Fibroblast of skin of back (primary cell): ENCODE measurements at places on chromosomes 13 and 19.
A peak's percentile ranks its signal among the peaks of the same experiment; 100 is the strongest.

- DNase-seq, result peak; percentile 62
Observed at GRCh38 chr19:51422053-51422448, 4.6 kb upstream of the SIGLEC10 start.

GRCh38 chr19:56088497-56089215 lies 32.4 kb downstream of the ZNF787 start:
- no peak for DNase-seq

GRCh38 chr13:106467427-106468122 lies 67.9 kb downstream of the EFNB2 start:
- no peak for DNase-seq

- DNase-seq, result no peak
Observed at GRCh38 chr13:22218797-22219196, 547.9 kb downstream of the FGF9 start.

DNA sequence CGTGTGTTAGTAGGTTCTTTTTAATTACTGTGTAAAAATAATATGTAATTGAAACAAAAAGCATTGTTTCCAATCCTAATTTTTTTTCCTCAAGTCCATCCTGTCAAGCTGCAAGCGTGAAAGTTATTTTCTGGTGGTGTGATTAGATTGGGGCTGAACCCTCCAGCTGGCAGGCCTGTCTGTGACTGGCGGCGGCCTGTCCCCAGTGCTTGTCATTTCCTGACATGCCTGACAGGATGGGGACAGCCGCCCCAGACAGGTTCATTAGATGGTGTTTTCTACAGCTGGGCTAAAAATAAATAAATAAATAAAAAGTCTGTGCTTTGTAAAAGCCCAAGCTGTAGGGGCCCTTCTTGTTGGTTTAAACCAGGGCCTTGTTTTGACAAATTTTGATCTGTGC lies 53.7 kb upstream of the MAB21L1 start:
- no peak for DNase-seq

DNA sequence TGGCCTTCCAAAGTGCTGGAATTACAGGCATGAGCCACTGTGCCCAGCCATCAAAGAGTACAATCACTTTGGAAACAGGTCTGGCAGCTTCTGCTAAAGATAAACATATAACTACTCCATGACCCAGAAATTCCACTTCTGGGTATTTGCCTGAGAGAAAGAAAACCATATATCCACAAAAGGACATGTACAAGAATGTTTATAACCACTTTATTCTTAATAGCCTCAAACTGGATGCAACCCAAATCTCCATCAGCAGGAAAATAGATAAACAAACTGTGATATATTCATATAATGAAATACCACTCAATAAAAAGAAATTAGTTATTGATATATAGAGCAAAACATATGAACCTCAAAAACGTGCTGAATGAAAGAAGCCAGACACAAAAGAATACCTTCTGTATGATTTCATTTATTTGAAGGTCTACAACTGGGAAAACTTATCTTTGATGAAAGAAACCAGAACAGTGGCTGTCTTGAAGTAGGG lies 40.5 kb downstream of the TEX26 start:
- peak; percentile 45 for DNase-seq

GRCh38 chr19:10683064-10683426 lies 18.2 kb upstream of the QTRT1 start:
- no peak for DNase-seq

GRCh38 chr13:42002066-42002465 lies 41.2 kb upstream of the VWA8 start:
- no peak for DNase-seq

DNA sequence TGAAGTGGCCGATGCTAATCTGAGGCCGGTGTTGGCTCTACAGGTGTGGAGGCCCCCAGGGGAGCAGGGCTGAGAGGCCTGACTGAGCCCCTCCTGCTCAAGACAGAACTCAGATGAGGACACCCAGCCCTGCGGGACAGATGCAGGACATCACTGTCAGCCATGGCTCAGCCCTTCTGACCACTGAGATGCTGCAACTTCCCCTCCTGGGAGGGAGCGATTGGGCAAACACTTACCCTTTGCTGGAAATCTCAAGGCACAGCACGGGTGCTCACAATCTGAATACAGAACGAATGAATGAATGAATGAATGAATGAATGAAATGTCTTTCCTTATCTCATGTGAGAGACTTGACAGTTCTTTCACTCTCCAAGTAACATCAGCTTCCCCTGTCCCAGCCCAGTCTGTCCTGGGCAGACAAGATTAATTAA lies 3.5 kb upstream of the SIGLEC7 start:
- no peak for DNase-seq

GRCh38 chr19:49393881-49394280 lies 5.8 kb downstream of the KASH5 start:
- no peak for DNase-seq

- peak; percentile 17 for DNase-seq
Observed at GRCh38 chr19:1690699-1691307, 38.4 kb upstream of the TCF3 start.

DNA sequence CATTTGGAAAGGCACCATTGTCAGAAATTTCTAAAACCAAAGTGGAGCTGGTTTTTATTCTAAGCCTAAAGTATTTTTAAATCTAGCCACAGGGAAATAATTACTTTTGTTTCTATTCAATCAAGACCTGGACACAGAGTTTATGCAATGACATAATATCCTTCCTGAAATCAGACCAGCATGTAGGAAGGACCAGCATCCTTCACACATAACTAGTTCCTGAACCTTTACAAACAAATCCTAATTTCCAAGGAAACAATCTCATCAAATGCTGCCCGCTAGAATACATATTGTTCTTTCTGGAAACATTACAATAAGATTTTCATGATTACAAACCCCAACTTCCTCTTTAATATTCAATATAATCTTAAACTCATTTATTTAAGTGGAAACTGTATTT lies 1.5 kb downstream of the STARD13 start:
- DNase-seq, result peak; percentile 34

DNA sequence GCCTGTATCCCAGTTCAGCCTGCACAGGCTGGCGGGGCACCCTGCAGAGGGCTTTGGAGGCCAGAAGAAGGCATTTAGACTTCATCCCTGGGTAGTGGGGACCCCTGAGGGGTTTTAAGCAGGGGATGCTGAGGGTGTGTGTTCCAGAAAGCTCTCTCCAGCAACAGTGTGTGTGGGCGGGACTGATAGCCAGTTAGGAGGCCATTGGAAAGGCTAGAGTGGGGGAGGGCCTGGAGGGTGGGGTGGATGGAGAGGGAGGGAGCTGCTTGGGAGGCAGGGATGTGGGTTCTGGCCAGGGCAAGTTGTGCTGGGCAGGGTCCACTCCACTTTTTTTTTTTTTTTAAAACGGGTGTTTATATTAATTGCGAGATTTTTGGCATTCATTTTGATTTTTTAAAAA lies 28.3 kb downstream of the LYL1 start:
- no peak for DNase-seq
